ENCODE measurements at places on chromosomes 7 and 10. TPM values are rescaled to one million over a fixed set of nuclear protein-coding genes. Genes with fewer than 3 reads are reported as not detected.

Gene NRP1
- polyA plus RNA-seq = 153 TPM

Gene SRGN
- polyA plus RNA-seq = 22.8 TPM

Gene UBE2D1
- polyA plus RNA-seq = 33.8 TPM

Gene HOXA3
- polyA plus RNA-seq = 53.5 TPM

Gene DLX5
- not detected for polyA plus RNA-seq

Gene HYAL4
- polyA plus RNA-seq = not detected

Gene SRRM3
- polyA plus RNA-seq = 1.5 TPM

Gene EPDR1
- 16.8 TPM for polyA plus RNA-seq

Gene PIP
- not detected for polyA plus RNA-seq

Gene EGR2
- polyA plus RNA-seq = 1.1 TPM

Gene TMEM213
- polyA plus RNA-seq = 44.3 TPM

Gene GIMAP5
- 6.6 TPM for polyA plus RNA-seq

DNA sequence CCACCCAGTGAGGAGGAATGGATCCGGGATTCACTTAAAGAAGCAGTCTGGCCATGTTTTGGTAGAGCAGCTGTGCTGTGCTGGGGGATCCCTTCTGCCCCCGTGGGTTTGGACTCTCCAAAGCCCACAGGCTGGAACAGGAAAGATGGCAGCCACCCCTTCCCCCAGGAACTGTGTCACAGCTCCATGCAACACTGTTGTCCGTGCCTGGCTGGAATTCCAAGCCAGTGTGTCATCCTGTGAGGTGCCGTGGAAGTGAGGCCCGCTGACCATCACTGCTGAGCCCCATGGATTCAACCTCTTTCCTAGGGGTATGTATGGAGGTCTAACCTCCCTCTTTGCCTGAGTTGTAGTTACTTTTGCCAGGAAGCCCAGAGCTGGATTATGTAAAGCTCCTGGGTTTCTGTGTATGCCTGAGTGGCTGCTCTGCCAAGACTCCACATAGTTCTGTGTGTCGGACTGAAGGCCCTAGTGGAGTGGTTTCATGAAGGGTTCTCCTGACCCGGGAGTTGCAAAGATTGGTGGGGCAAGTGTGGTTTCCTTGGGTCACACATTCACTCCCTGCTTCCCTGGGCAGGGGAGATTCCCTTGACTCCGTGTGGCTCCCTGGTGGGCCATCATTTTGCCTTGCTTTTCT lies 35.1 kb upstream of the PCGF5 start:
- no peak for DNase-seq

DNA sequence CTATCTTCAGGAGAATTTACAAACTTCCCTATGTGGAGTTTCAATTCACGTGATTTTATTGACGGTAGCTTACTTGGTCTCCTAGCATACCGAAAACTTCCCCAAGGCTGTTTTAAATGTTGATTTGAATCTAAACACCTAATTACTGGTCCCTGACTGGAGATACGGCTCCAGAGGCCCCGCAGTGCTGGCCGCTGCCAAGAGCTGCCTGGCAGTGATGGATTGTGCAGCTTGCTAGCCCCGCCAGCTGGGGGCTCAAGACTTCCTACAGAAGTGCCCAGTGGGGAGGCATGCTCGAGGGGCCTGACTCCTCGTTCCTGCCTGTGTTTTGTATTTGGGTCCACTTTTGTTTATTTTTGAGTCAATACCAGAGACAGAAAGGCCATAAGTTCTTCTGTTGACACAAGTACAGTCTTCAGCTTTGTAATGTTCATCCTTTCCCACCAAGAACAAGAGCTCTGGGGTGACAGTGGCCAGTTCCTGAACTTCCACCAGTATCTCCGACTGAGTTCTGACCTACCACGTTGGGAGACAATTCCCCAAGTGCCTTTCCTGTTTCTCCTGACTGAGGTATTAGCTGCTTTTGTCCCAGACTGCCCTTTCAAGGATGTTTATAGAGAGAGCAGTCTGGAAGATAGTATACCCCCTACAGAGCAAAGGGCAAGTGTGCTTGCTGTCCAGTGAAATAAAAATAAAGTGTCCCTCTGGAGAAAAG lies 80.7 kb upstream of the CXCL12 start:
- DNase-seq = no peak

- no peak for DNase-seq
These were observed 8.2 kb downstream of the AGFG2 start for GRCh38 chr7:100546926-100547800.

DNA sequence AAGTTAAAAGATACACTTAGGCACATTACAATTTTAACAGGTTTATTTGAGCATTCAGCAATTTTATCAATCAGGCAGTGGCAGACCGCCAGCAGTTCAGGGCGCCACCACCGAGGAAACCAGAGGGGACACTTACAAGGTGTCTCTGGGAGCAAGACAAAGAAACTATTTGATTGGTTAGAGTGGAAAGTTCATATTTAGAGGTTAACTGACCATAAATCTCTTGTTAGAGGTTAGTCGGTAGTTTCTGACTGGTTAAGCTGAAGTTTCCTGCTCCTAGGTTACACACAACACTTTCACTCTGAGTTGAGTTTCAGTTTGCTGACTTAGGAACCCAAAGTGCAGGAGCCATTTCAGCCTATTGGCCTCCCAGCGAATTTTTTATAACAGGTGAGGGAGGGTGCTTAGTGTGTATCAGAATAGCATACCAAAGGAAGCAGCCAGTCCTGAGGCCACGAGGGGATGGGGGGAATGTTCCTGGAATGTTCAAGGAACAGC lies 10.8 kb upstream of the PVRIG start:
- DNase-seq = peak; percentile 19

DNA sequence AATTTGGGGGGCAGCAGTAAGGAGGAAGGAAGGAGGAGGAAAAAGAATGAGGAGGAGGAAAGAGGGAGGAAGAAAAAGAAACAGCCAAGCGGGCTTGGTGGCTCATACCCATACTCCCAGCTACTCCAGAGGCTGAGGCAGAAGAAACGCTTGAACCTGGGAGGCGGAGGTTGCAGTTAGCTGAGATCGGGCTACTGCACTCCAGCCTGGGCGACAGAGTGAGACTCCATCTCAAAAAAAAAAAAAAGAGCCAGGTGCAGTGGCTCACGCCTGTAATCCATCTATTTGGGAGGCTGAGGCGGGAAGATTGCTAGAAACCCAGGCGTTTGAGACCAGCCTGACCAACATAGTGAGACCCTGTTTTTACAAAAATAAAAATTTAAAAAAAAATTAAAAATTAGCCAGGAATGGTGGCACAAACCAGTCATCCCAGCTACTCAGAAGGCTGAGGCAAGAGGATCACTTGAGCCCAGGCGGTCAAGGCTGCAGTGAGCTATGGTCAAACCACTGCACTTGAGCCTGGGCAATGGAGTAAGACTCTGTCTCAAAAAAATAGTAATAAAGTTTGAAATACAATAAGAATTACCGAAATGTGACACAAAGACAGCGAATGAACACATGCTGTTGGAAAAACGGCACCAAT lies 14.1 kb upstream of the CRCP start:
- no peak for DNase-seq

GRCh38 chr10:115989621-115990020 lies 283.4 kb downstream of the GFRA1 start:
- DNase-seq = no peak

DNA sequence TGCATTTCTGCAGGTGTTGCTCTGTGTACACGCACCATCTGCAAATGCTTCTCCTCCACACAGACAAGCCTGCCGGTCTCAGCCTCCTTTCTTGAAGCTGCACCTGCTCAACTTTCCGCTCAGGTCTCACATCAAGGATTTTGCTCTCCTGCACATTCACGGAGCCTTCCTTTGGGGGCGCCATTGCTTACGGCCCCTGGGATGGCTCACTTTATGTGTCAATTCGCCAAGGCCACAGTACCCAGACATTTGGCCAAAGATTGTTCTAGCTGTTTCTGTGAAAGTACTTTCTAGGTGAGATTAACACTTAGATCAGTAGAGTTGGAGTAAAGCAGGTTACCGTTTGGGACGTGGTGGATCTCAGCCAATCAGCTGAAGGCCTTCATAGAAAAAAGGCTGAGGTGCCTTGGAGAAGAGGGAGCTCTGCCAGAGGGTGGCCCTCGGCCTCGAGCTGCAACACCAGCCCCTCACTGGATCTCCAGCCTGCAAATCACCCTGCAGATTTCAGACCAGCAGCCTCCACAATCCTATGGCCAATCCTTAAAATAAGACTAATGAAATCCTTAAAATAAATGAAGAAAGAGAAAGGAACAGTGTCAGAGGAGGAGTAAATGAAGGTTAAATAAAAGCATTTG lies 39.9 kb upstream of the PPP2R2D start:
- DNase-seq = no peak

- DNase-seq = no peak
These were observed 41.4 kb downstream of the TOMM7 start for GRCh38 chr7:22781230-22781711.

GRCh38 chr7:151869455-151869854 lies 7.5 kb downstream of the PRKAG2 start:
- no peak for DNase-seq

GRCh38 chr10:71720288-71720687 lies 710 bp upstream of the C10orf105 start:
- no peak for DNase-seq

GRCh38 chr10:113357681-113358300 lies 195.1 kb upstream of the HABP2 start:
- DNase-seq = no peak

DNA sequence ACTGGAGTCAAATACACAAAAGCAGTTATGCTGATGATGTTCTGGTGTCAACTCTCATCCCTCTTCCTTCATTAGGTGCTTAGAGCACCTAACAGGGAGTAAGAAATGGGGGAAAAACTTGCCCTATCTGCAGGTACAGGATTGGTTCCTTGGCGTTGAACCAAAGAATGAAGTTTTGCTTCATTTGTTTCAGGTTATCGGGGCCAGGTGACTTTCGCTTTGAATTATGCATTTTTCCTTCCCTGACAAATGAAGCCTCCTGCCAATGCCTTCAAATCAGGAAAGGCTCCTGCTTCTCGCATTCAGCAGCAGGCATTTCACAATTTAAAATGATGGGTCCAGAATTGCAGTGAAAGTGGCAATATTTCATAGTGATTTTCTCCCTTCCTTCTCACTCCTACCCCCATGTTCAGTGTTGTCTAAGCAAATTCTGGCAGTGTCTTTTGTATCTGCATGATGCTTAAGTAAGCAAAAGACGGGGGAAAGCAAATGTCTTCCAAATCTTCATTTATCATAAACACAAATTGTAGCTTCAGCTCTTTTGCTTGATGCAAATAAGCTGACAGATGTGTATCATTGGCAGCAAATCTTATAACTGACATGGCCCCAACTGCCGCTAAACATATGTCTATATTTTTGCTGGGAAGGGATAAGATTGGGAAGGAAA lies 29.4 kb downstream of the DNAJB9 start:
- no peak for DNase-seq

GRCh38 chr7:46009211-46009610 lies 88.1 kb upstream of the IGFBP3 start:
- no peak for DNase-seq

DNA sequence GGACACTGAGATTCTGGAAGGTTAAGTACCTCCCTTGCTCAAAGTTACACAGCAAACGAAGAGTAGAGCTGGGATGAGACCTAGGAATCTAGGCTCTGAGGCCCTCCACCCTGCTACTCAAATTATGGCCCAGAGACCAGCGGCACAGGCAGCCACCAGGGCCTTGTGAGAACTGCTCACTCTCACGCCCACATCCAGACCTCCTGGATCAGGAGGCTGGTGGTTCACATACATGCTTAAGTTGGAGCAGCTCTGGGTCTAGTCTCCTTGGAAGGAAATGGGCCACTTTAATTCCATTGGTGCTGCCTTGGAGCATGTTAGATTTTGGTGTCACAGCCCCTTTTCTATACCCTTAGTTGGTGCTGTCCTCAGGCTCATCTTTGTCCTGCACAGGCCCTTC lies 41.9 kb downstream of the ADRA2A start:
- no peak for DNase-seq

- DNase-seq = no peak
These were observed 338.1 kb downstream of the DNAJB6 start for GRCh38 chr7:157674715-157675426.

DNA sequence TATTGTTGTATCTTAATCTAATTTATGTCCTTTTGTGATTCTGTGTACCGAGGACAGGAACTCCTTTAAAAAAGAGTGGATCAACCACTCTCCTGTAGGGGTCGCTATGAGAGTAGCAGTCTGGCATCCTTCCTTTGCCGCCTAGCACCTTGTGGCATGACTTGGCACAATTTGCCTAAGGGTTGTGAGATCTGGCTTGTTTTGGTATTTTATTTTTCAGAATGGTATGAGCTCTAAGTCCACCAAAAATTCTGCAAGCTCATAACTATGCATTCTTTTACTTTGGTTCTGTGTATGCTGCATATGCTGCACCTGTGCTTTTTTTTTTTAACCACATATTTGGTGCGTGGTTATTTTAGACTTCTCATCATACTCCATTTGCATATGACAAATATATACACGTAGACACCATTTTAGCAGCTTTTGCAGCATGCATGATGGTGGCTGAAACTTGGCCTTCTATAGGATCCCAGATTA lies 112.8 kb downstream of the CDK14 start:
- DNase-seq = no peak

- DNase-seq = no peak
These were observed 52.1 kb downstream of the SUFU start for GRCh38 chr10:102555781-102556328.

DNA sequence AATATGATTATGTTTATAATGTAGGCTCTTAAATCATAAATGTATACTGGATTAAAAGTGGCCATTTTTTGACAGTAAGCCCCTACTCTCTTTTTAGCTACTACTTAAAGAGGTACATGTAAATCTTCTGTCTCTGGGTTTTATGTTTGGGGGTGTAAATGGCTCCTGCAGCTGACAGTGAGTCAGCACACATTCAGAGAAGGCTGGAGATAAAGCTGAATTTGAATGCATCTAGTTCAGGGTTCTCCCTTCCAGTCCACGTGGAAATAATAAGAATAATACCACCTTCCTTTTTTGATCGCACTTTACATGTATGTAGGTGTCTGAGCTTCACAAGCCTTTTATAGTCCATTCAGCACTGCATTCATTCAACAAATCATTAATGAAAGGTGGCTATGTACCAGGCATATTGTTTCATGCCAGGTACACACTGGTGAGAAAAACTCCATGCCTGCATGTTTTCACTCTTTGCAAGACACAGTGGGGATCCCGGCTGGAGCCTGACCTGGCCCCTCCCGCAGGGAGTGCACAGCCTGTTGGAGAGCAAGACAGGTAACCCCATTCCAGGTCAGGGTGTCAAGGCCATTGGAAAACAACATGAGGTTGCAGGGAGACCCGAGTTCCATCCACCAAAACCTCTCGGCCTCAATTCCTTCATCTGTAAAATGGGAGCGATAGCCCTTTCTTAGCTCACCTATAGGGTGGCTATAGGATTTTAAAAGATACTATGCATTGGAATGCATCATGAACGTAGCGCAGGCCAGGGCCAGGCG lies 107.5 kb upstream of the ANLN start:
- DNase-seq = no peak

DNA sequence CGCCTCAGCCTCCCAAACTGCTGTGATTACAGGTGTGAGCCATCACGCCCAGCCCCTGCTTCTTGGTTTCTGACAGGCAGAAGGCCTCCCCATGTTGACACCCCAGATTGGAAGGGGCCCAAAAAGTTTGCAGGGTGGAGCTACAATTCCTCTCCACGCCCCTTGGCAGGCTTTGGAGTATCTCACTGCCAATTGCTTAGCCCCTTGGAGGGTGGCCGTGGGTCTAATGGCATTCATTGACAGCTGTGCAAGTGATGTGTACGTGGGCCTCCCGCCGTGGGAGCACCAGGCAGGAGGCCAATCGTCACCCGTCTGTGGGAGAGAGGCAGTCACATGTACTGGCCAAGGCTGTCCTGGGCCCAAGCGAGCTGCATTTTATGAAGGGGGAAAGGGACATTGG lies 73.7 kb upstream of the PPIF start:
- no peak for DNase-seq

GRCh38 chr7:80002865-80003264 lies 131.8 kb upstream of the GNAI1 start:
- no peak for DNase-seq

Data from left renal cortex interstitium (tissue), 4 donors.